ENCODE measurements at places on chromosomes 7 and 10.

GRCh38 chr7:107857541-107857912, 33.5 kb upstream of the DLD start:
- no peak for DNase-seq

DNA sequence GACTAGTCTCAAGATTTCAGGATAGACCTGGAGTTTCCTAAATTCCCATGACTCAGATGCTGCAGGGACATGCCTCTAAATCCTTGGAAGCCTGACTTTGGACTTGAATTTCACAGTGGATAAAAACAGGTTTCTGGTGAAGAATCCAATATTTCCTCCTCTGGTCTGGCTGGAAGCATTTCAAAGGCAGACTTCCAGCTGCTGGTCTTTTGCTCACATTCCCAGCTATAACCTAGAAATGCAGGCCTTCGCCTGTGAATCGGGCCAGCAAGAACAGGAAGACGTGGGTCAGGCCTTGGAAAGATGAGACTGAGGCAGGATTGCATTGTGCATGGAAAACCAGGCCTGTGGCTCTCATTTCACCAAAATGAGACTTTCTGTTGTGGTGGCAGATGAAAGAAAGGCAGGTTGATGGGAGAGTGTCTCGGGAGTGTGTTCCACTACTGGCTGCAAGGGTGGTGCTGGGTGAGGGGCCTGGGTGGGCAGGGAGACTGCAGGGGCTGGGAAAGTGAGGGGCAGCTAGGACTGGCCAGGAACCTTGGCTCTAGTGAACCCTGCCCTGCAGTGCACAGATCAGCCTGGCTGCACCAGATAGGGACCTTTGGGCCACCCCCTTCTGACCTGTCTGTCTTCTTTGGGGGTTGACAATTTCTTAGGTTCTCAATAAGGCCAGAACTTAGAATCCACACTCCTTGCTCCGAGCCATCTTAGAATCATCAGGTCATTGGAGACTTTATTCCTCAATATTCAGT, 488.8 kb upstream of the MKI67 start:
- no peak for DNase-seq

GRCh38 chr10:62052276-62052675, 150.8 kb downstream of the ARID5B start:
- DNase-seq: no peak

DNA sequence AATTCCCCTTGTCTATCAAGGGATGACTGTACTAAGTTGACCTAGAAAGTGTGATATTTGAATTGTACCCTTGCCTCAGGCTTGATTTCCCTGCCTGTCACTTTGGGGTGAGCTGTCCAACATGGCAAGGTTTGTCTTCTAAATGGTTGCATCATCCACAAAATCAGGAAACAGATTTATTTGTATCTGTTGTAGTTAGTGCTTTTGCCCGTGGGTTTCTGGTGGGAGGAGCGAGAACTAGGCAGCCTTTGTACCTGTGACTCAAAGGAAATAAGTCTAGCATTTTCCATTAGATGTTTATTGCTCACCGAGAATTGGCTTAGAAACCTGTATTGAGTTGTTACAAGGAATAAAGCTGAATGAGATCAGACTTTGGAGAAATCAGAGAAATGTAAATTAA, 650.8 kb downstream of the LRMDA start:
- peak; percentile 27 for DNase-seq

GRCh38 chr10:10986606-10987005, 31.1 kb upstream of the CELF2 start:
- DNase-seq: no peak

DNA sequence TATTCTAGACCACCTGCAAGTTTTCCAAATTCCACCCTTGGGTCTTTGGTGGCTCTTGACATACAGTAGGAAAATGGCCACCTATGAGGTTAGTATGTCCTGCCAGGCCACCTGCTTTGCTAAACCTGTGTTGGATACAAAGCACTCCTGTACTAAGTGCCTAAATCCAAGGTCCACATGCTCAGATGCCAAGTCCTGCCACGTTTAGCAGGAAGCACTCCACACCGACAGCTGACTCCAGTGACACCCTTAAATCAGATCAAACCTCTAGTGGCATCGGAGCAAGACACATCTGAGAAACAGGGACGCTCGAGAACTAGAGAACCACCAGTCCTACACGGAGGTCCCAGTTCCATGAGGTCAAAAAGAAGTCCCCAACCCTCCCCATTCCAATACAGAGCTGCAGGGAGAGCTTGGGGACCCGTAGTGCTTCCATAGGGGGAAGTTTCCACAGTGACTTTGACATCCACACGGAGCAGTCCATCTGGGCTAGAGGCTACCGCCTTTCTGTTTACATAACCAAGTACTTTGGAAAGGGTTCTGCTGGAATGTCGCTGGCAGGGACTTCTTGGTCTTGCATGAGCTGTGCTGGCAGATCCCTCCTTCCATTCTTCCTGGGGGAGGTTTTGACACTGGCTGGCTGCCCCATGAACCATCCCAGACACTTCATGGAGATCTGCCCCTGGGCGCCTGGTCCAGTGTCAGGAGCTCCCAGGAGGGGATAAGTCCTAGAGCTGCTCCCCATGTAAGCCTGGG, 290.6 kb downstream of the PRPF18 start:
- DNase-seq: peak; percentile 80

GRCh38 chr10:104038537-104038936, 47.1 kb downstream of the COL17A1 start:
- DNase-seq: no peak

DNA sequence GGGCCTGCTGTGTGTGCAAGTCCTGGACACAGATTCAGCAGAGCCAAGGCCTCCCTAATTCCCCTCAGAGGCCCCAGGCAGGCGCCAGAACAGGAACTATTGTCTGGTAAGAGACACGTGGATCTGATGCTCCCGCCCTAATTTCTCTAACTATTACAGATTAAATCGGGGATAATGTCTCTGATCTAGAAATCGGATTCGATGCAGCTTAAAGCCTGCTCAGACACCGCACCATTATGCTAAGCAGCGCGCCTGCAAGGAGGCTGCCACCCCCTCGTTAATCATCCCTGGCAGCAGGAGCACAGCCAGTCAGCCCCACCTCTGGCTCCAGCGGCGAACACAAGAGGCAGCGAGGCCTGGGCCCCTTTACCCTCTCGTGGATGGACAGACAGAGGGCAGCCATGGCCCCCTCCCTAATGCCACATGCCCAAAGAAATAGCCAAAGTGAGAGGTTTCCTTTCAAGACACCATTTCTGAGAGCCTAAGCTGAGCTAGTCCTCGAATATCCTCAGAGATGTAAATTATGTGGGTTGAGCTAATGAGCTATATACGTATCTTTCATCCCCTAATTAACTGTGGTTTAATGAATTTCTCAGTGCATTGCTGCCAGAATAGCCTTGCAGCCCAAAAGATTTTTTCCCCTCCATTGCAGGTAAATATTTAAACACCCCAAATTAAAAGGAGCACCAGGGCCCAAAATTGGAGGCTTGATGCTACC, 122.1 kb downstream of the GRID1 start:
- DNase-seq: no peak

DNA sequence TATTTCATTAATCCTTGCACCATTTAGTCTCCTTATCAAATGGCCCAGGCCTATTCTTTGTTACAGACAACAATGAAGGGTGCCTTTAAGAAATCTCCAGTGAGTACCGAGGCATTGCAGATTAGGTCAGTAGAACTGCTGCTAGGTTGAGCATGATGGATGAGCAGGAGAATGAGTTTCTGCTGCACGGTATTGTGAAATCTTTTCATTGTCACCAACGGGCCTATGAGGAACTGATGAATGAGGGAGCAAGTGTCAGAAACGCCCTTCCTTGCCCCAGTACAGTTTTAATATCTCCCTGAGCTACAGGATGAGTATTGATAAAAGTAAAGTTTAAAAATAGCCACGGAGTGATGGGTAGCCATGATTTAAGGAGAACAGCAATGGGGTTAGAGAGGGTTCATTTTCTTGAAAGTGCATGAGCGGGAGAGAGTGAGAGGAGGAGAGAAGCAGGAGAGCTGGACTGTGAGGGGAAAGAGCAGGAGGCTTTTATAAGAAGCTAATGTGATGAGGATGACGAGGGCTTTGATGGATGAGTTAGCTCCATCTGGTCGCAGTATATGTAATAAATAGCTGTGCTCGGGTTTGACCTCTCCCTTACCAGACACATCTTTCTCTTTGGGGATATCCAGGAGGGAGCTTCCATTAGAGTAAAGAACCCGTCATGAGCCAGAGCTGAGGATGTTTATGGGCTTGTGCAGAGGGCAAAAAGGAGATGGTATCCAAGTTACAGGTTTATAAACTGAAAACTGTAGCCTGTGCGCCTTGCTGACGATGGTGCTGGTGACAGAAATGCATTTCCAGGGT, 526.1 kb downstream of the LRMDA start:
- no peak for DNase-seq

DNA sequence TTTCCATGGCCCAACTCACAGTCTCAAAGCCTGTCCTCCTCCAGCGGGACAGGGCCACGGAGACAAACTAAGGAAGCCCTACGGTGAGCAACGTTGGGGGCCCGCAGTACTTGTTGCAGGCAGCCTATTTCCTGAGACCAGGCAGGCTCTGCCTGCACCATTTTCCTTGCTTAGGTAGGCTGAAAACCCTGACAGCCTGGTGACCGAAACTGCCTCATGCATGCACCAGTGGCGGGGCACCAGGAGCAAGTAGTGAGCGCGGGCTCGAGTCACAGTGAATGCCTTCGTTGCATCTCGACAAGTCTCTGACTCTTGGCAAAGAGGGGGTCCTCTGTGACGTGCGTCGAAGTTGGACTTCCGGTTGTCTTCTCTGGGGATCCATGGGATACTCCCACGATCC, 23.3 kb upstream of the ZNF273 start:
- DNase-seq: no peak

DNA sequence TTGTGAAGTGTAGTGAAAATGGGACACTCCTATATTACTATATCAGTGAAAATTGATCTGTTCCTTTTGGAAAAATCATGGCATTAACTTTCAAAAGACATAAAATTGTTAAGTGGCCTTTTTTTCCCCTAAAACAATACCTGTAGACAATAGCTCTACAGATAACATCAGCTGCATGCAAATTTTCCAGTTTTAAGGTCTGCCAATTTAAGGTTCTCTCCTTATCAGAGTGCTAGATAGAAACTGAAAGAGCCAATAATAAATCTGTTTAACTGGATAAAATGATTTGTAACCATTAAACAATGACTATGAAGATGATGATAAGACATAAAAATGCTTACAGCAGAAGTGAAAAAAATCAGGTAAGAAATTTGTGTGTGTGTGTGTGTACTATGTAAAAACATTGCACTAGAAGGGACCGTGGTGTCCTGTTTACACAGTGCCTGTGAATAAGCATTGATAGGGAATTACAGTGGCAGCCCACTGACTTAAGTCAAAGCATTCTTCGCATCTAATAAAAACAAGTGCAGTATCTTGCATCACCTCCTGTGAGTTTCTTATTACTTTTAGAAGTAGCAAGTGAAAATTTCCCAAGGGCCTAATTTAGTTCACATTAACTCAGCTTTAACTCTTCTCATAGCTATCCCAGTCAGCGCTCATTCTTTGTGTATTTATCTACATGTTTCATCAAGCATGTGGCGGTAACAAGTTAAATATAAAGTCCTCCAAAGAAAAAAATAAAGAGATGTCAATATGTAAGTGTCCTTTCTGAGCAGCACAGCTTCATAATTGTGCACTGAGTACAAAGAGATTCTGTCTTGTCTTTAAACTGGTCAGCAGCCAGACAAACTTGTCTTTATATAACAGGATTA, 261.9 kb downstream of the ARL4A start:
- no peak for DNase-seq

DNA sequence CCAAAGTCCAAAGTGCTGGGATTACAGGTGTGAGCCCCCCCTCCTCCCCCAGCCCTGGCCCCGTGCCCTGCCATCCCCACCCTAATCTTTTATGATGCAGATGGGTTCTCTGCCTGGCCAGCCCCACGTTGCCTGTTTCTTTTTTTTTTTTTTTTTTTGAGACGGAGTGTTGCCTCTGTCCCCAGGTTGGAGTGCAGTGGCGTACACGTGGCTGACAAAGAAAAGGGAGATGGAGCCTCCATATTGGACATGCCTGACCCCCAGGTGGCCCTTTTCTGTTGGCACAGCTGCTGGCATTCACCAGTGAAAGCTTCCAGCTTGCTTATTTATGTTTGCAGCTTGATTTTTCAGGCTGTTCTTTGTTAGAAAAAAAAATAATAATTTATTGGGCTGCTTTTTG, 235.3 kb downstream of the CCDC3 start:
- DNase-seq: no peak

DNA sequence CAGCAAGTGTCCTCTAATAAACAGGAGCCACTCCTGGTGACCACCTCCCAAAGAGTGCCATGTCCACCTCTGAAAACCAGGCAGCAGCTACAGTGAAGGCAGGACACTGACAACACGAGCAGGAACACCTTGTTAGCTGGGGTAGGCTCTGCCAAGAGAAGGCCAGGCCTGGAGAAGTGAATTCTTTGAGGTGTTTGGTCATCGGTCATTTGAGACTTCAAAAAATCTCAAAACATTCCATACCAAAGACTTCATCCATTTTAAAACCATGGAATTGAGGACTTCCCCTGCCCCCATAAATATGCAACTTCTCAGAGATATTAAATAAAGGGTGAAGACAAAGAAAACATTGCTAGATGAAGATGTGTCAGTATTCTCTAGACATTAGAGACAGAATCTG, 28.4 kb upstream of the OPALIN start:
- no peak for DNase-seq

DNA sequence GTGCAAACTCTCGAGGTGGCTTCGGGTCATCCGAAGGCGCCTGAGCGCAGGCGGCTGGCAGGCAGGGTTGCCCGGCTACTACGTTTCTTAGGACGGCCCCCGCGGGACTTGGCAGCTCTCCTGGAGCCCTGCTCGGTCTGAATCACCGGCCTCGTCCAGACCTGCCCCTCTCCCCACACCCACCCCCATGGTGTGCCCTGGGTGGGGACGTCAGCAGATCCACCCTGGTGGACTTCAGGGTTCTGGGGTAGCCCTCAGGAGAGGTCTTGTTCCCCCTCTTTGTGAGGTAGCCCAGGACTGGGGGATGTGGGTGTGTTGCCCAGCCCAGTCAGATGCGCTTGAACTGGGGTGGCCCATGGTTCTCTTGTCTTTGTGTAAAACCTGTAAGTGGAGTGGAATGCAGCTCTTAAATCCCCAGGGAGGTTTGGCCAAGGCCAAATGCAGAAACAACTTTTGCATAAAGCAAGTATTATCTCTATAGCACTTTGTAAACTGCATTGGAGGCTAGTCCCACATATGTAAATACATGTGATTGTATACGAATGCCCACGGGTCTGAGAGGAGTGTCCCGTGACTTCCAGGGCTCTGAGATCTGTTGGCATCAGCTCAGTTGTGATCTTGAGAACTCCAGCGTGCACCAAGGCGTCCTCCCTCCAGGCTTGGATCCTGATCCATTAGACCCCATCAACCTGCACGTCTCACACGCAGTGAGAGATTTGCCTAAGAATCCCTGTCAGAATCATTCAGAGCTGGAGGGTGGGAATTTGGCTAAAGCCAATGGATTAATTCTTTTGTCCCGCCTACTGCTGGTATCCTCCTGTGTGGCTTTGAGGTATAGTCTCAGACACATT, 1.8 kb downstream of the PFKFB3 start:
- peak; percentile 93 for DNase-seq

DNA sequence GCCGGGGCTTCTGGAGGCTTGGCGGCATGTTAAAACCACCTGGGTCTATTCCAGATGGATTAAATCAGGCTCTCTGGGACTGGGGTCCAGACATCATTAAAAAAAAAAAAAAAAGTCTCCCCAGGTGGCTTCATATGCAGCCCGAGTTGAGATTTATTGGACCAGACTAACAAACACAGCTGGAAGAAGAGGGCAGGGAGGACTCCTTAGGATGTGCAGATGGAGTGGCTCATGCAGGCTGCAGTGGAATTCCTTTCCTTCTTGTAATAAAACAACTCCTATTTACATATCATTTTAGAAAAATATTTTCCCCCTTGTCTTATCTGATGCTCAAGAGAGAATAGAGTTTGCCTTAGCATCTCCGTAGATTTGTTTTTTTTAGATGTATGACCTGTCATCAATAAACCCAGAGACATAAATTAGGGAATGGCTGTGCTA, 238.1 kb downstream of the CAMK1D start:
- DNase-seq: no peak

Measured in MG63 (cell line).